ENCODE measurements at places on chromosomes 12 and 14.

- DNase-seq: no peak
Observed at GRCh38 chr12:25051171-25051570, 102.3 kb upstream of the BCAT1 start.

GRCh38 chr12:105205322-105206048 is 30.5 kb downstream of the APPL2 start:
- no peak for DNase-seq

- no peak for DNase-seq
Observed at GRCh38 chr12:80712866-80713265, 3.8 kb upstream of the MYF5 start.

DNA sequence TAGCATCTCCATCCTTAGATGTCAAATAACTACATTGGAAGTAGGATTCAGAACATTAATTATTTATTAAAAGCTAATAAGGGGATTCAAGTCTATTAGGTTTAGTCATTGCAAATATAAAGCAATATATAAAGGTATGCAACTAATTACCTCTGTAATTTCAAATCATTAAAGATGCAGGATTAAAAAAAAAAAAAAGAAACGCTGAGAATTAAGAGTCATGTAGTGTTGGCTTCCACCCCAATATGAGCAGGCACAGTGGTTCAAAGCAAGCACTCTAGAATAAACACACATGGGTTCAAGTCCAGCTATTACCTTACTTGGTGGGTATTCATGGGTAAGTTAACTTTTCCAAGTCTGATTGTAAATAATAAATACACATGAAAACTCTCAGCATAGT is 10.9 kb downstream of the SPTB start:
- DNase-seq: no peak

DNA sequence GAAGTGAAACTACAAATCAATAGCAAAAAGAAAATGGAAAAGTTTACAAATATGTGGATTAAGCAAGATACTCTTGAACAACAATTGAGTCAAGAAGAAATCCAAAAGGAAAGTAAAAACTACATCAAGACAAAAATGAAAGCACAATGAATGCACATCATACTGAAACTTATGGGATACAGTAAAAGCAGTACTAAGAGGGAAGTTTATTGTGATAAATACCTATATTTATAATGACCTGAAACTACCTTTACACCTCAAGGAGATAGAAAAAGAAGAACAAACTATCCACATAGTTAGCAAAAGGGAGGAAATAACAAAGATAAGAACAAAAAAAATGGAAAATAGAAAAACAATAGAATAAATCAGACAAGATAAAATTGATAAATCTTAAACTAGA is 375.0 kb downstream of the TRHDE start:
- no peak for DNase-seq

DNA sequence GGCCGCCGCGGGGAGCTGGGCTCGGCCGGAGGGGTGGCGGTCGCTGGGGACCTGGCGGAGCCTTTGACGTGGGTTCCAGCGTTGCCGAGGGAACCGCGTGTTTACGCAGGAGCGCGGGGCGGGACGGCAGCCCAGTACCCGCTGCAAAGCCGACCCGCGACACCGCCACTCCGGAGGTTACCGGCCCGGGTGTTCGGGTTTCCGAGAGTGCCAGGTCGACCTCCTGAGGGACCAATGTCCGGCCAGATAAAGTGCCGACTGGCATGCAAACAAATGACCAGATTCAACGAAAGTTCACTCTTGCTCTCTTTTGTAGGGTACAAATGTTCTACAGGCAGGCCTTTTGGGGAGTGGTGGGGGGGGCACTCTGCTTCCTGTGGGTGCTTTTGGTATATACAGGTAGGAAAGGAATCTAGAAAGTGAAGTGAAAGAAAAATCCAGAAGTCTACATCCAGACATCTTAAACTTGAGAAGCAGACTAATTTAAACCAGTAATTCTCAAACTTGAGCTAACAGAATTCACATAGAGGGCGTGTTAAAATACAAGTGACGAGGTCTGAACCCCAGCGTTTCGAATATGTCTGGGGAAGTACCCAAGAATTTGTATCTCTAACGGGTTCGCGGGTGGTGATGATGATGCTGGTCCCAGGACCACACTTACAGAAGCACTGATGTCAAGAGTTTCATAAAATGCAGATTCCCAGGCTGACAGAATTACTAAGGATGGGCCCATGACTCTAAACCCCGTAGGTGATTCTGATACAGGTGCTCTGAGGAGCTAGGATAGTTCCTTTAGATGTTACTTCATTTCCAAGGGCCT is at the start of gene GPR135:
Gene GPR135 (minus strand): TSS at position 65 of the 820 bp plus-strand sequence. CDS start 154 bp downstream, outside the sequence.
- DNase-seq: no peak

- no peak for DNase-seq
Observed at GRCh38 chr12:51406859-51407258, 15.7 kb upstream of the GALNT6 start.

DNA sequence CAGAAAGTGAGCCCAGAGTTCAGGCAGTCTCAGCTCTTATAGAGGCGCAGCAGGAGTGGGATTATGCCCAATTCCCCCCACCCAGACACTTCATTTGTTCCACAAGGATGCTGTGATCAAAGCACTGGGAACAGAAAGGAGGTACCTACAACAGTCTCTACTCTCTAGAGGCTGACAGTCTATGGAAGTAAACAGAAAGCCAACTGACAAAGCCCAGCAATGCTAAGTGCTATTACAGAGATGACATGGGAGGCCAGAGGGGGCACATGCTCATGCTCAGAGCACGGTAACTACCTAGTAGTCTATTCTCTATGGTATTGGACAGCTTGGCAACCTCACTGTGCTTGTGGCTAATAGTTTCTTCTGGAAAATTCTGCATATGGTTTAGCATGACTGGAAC is 85.9 kb downstream of the STXBP6 start:
- no peak for DNase-seq

- no peak for DNase-seq
Observed at GRCh38 chr14:36229262-36229661, 52.7 kb upstream of the PTCSC3 start.

DNA sequence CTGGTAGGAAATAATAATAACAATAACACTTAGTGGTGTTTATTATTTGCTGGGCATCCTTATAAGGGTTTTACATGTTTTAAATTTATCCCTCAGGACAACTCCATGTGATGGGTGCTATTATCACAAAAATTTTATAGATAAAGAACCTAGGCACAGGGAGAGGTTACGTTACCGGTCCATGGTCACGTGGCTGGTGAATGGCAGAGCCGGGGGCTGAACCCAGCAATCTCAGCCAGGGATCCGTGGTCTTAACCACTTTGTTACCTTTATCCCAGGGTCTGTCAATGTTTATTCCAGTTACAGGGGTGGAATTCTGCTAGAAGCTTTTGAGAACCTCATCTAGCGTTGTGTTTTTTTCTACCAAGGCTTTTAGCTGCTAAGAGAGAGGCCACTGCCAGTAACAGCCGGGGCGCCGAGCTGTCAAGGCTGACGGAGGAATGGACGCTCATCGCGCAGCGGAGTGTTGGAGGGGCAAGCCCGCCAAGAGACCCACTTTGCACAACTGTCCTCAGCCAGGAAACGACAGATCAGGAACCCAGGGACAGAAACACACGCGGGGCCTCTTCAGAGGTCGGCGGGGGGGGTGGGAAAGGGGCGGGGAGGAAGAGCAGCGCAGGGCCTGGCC is 418 bp downstream of the AMN1 start:
- DNase-seq: no peak

DNA sequence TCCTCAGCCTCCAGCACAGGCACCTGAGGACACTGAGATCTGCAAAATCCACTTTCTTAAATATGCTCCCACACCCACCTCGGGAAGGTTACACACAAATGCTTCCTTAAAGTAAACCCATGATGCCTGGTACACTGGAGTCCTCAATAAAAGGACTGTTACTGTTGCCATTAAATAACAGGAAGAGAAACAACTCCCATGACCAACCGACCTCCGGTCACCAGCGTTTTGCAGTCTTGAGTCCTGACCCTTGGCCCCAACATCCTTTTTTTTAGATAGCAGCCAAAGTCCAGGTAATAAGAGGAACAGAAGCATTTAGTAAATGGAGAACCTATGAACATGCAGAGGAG is 42.4 kb downstream of the ITPK1 start:
- DNase-seq: no peak

- peak; percentile 40 for DNase-seq
Observed at GRCh38 chr12:62731055-62731820, 203.7 kb downstream of the PPM1H start.

GRCh38 chr12:45781080-45781479 is 51.6 kb downstream of the ARID2 start:
- DNase-seq: no peak

DNA sequence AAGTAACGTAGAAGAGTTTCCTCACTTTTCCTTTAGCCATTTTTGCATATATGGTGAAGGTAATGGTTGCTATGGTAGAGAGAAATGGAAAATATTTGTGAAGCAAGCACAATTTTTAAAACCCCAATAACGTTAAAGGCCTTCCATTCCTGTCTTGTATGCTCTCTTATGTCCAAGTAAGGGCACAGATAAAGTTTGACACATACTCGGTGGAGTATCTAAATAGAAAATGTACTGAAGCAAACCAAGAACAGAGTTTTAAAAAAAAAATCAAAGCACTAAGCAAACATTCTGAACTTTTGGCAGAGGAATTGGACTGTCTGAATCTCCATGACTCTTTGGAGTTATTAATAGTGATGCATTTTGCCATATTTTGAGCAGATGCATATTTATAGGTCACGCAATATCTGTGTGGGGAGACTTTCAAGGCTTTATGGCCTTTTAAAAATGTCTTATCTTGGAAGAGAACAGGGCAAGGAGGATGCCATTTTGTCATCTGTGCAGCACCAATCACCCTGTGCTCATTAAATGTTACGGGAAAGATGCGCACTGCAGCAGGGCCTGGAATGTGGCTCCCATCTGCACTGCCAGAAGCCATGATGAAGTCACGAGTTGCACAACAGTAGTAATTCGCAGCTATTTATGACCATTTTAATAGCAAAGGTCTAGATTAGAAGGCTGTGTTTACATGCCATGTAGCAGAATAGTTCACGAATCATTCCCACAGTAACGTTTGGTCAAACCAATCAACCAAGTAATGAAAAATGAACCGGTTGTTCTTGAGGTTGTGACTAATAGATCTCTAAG is 23.3 kb upstream of the AMIGO2 start:
- DNase-seq: peak; percentile 87

- no peak for DNase-seq
Observed at GRCh38 chr14:102824832-102825231, 47.6 kb downstream of the TRAF3 start.

GRCh38 chr12:65924716-65925115 is 100.4 kb downstream of the HMGA2 start:
- DNase-seq: no peak

DNA sequence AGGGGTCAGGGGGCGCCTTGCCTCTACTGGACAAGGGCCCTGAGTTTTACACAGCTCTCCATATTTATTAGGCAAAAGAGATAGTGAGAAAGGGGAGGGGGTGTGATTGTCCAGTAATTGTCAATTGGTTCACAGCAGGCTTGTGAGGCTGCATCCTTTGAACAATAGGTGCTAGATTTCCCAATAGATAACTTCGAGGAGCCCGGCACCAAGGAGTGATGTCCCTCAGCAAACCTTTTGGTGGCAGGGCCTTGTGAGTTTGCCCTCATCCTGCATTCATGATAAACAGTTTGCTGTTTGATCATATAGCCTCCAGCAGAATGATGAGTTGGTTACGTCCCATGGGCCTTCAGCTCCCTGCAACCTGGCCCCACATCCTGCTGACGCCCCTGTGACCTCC is 2.7 kb upstream of the PRIMA1 start:
- no peak for DNase-seq

DNA sequence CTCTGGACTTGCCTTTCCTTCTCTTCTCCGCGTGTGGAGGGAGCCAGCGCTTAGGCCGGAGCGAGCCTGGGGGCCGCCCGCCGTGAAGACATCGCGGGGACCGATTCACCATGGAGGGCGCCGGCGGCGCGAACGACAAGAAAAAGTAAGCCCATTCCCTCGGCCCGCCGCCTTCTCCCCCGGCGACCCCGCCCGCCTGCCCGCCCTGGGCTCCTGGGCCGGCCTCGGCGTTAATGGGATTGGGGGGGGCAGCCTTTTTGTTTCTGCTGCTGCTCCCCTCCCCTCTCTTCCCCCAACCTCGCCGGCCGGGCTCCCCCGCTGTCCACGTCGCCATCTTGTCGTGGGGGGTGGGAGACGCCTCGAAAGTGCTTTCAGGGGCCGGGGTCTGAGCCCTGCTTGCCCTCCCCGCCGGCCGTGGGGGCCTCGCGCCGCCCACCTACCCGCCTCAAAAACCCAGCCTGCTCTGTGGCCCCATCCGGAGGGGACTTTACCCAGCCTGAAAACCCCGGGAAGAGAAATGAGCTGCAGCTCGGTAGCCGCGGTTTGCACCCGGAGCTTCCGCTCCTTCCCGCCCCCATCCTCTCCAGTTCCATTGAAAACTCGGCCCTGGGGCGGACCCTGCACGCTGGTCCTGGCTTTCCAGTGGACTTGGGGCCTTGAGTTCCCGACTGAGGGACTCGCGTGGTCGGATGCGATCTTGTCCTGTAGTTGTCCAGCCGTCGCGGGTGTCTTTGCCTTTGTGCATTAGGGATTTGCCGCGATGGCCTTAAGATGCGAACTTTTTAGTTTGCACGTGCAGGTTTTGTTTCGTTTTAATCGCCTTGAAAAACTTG is 598 bp downstream of the HIF1A start:
- peak; percentile 59 for DNase-seq

DNA sequence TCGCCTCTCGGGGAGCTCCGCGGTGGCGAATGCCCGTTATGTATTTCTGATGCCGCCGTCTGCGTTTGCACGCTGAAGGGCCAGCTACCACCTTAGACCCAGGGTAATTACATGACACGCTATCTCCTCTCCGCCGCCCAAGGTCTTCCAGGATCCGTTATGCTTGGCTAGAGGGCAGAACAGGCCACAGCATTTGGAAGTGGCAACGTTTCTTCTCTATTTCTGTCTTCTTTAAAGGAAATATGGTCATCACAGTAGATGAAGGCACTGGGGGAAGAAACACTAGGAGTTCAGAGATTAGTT is 861 bp upstream of the MDGA2 start:
- no peak for DNase-seq

GRCh38 chr12:83335748-83336147 is 649.0 kb downstream of the TMTC2 start:
- DNase-seq: no peak

DNA sequence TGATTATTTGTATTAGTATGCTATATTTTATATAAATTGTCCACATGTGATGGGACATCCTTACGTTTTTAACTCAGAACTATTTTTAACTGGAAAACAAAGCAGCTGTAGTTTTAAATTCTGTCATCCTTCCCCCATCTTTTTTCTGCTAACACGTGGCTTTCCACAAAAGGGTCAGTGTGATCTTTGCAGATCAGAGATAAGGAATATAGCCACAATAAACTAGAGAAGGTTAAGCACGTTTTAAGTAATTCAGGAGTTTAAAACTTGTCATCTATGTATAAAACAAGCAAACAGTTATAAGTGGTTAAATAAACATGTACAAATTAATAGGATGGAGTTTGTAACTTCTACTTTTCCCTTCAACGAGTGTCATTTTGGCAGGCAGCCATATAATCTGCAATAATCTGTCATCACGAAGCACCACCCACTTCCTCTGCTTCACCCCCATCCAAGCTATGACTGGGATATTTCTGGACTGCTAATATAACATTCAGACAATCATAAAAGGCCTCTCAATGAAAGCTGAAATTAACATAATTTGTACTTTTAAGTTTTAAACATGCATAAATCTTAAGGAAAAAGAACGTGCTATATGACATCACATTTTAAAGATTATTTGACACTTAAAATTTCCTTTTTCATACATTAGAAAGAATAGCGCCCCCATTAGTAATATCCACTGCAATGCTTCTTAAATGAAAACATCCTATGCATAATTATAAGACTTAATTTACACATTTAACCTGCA is 15.3 kb downstream of the TAOK3 start:
- peak; percentile 64 for DNase-seq
